ENCODE measurements at places on chromosomes 6 and 20.

GRCh38 chr6:1611572-1612298 lies 2.0 kb downstream of the FOXC1 start:
- DNase-seq: no peak

DNA sequence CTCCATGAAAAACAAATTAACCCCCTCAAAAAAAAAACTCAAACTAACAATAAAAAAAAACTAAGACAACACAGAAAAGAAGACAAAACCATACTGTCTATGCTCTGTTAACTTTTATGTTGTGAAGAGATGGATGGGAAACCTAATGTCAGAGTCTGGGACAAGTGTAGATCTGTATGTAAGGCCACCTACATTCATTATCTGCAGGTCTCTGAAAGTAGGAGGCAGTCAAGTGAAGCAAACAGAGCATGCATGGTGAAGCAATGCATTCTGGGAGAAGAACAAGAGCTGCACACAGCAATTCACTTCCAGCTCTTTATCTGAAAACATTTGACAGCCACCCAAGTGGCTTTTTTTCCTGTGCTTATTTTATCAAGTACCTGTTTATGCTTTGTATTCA lies 452.0 kb downstream of the EPHA7 start:
- no peak for DNase-seq

DNA sequence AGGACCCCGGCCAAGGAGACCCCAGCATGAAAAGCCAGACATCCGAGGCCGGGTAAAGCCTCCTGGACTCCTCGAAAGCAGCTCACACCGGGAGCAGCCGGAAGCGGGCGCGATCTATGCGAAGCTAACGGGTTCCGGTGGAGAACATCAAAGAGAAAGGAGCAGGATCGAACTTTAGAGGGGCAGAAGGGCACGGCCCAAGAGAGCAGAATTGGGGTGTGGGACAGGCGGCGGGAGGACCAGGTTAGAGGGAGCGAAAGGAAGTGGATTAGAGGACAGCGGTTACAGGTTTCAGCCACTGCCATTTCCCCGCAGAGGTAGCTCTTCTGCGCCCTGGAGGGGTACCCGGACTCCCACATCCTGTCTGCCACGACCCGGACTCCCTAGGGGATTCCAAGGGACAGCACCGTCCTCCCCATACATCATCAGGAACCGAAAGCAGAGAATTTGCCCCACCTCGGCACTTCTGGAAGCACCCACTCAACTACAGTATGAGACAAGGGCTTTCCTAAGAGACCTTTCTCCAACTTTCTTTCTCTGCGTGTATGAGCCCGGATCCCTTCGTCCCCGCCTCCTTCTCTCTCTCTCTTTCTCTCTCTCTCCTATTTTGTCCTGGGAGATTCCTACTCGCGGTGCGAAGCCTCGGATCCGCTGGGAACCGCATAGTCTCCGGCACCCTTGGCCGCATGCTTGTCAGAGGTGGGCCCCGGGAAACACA lies 507 bp upstream of the VGLL2 start:
- DNase-seq: no peak

DNA sequence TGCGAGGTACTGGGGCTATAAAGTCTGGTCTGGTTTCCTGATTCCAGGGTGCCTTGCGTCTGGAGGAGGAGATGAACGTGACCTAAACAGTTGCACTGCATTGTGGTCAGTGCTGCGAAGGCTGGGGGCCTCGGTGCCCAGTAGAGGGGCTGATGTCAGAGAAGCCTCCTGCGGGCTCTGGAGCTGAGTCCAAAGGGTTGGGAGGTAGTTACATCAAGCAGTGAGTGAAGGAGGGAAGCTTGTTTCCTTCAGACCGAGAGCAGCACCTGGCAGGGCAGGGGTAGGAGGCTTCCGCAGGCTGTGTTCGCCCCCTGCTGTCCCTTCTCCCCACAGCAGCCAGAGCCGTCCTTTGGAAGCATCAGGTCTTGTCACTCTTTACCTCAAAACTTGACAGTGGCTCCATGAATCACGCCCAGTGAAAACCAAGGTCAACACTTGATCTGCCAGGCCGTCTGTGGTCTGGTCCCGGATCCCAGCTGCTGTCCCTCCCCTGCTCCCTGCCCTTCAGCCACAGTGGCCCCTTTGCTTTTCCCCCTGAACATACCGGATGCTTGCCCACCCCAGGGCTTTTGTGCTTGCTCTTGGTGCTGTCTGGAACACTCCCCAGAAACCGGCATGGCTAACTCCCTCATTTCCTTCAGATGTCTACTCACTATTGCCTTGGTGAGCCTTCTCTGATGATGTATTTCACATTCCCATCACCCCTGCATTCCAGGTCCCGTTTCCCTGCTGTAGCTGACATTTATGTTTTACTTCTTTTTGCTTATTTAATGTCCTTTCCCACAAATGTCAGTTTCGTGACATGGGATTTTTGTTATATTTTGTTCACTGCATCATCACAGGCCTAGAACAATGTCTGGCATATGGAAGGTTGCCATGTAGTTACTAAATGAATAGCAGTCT lies 7.0 kb downstream of the DYNLRB1 start:
- DNase-seq: no peak

DNA sequence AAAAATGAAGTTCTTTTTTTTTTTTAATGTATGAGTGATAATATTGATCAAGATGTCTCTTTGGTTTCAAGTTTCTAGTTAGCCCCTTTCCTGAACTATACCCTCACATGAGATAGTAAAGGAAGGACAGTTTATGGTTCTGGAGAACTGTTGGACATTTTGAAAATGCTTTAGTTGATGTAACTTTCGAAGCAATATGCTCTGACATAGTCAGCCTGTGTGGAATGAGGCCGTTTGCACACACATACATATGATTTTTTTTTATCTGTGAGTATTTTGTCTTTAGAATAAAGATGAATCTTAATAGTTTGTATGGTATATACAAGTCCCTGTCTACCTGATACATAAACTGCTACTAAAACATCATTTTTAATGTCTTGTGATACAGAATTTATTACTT lies 177.0 kb downstream of the ARID1B start:
- DNase-seq: no peak

- no peak for DNase-seq
These were observed 514.3 kb upstream of the ID4 start for GRCh38 chr6:19322691-19323485.

- DNase-seq: no peak
These were observed 21.7 kb upstream of the BNIP5 start for GRCh38 chr6:36358226-36358915.

DNA sequence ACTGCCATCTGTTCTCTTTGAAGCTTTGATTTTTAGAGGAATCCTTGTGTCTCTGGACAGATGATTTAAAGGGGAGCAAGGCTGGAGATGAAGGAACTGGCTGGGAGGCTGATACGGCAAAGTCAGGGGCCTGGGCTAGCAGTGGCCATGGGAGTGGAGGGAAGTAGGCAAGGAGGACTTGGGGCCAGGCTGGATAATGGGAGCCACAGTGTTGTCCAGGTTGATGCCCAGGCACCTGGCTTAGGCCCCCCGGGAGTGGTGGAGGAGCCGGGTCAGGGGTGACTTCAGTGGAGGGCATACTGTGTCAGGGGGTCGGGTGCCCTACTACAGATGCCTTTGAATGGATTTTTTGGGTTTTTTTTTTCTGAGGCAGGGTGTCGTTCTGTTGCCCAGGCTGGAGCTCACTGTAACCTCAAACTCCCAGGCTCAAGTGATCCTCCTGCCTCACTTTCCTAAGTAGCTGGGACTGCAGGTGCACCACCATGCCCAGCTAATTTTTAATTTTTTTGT lies 45.0 kb downstream of the EFCAB8 start:
- no peak for DNase-seq

- no peak for DNase-seq
These were observed 77.4 kb upstream of the CST7 start for GRCh38 chr20:24871480-24872213.

GRCh38 chr6:22526736-22527135 lies 42.6 kb upstream of the HDGFL1 start:
- DNase-seq: no peak

DNA sequence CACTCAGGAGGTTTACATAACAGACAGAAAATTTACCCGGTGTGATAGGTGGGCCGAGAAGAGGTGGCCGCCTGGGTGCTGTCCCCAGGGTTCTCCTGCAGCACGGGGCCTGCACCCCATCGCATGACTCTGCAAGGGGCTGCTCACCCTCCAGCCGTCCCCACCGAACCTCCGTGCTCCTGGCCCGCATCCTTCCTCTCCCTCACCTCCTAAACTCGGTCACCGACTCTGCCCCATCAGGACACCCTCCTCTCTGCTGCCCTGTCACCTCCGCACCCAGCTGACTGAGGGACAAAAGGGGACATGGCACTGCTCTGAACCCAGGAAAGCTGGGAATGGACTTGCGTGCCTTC lies 147.6 kb downstream of the SYNDIG1 start:
- DNase-seq: no peak

- DNase-seq: no peak
These were observed 74.4 kb upstream of the TBC1D7 start for GRCh38 chr6:13402711-13403110.

GRCh38 chr6:90187437-90188121 lies 109.1 kb downstream of the BACH2 start:
- no peak for DNase-seq

DNA sequence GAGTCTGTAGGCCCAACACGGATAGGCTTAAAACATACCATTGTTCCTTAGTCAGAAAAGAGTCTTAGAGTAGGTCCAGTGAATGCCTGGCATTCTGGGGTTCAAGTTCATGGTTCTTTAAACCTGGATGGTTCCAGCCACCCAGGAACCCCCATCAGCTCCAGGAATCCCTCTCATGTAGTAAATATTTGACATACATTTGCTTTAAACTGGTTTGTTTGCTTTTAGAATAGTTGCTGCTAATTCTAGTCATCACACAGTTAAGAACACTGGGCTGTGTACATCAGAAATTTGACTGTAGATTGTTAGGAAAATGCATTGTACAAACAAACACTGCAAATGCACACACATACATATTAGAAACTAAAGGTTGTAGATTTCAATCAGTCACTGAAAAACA lies 30.6 kb upstream of the PBOV1 start:
- no peak for DNase-seq

GRCh38 chr20:62089393-62089792 lies 23.7 kb upstream of the TAF4 start:
- DNase-seq: no peak
